Activated CD4-positive, alpha-beta T cell treated with anti-CD3 and anti-CD28 coated beads, Interleukin-2, Interleukin-6, amounts not matched to agents 100 ng/mL and 50 ng/mL, durations not matched to agents 16 hours and 8 hours (primary cell): ENCODE measurements at places on chromosomes 13 and 19.

DNA sequence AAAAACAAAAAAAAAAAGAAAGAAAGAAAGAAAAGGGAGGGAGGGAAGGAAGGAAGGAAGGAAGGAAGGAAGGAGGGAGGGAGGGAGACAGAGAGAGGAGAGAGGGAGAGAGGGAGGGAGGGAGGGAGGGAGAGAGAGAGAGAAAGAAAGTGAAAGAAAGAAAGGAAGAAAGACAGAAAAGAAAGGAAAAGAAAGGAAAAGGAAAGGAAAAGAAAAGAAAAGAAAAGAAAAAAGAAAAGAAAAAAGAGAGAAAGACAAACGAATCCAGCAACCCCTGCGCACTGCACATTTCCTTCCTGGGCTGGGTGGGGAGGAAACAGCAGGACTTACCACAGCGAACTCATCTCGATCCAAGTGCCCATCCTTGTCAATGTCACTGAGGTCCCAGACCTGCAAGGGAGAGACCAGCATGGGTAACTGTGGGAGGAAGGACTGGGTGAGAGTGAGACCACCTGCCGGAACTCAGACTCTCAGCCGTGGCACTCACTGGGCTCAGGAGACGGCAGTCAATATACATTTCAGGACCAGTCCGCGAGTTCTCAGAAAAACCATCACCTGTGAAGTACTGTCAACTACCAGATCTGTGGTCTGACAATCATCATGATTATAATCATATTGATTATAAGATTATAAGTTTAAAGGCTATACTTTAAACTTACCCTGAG, 43.3 kb downstream of the EPS15L1 start:
- peak; percentile 14 for DNase-seq

GRCh38 chr13:41312176-41312500, 1.1 kb downstream of the NAA16 start:
- DNase-seq = peak; percentile 37

- DNase-seq = no peak
These were observed 42.0 kb downstream of the SLC15A1 start for GRCh38 chr13:98710521-98710920.

- DNase-seq = no peak
These were observed 18.0 kb downstream of the ZNF574 start for GRCh38 chr19:42093926-42094325.

DNA sequence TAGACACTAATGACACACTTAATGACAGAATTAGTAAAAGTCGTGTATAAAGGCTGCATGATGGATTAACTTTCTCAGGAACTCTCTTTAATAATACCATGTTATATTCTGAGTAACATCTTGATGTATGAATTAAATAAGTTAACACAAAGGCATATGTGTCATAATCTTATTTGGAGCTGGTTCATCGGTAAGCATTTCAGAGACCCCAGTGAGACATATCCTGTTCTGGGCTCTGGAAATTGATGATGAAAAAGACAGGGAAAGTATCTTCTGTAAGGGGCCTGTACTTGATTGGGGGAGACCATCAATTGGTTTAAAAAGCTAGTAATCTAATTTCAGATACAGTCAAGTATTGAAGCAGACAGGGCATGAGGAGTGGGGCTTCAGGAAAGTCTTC, 547.9 kb downstream of the GPC6 start:
- DNase-seq = no peak

GRCh38 chr19:12194827-12195731, 32.2 kb downstream of the ZNF136 start:
- DNase-seq = peak; percentile 17

GRCh38 chr13:92390217-92390616, 836.4 kb upstream of the GPC6 start:
- DNase-seq = no peak

DNA sequence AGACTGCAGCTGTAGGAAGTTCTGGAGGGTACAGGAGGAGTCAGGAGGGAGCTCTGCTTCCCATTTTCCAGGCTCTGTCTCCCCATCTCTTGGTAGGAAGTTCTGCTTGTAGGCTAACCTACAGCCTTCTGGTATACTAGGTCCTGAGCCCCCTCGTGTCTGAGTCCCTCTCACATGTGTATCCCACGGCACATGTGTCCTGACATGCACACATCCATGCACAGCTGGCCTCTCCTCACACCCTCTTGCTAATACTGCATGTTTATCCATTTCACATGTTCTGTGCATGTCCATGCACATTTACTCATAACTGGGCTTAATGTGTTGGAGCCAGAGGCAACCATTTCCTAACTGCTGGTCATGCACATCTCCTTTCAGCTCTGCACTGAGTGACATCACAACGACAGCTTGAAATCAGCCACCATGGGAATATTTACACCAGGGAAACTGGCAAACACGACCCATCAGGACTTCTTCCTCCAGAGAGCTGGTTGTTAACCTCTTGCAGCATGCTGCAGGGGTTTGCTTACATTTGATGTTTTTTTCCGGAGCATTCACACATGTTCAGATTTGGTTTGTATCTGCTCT, 3.0 kb downstream of the CD209 start:
- no peak for DNase-seq

DNA sequence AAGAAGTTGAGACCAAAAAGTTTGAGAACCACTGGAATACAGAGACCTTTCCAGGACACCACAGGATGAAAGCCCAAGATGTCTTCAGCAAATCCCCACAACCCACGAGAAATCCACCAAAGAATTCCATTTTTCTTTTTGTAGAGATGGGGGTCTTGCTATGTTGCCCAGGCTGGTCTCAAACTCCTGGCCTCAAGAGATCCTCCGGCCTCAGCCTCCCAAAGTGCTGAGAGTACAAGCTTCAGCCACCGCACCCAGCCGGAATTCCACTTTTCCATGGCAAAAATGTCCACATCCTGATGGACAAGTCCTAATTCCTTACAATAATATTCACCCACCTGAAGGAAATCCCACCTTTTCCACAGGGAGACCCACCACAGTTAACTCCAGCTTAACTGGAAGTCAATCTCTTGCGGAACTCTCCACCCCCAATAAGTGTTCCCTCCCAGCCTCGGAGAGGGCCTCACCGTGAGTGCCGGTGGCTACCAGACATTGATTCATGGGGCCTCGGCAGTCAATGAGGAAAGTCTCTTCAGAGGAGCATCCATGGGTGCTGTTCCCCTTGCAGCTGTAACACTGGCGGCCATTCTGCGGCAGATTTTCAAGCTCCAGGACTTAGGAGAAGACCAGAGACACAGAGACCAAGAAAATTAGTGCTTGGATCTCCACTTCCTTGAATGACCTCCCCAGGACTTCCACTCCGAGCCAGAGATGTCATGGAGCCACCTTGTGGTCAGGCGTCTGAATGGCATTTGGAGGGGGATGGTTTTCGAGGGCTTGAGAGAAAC, 12.3 kb upstream of the CADM4 start:
- peak; percentile 64 for DNase-seq

GRCh38 chr13:111411151-111411858, 90.9 kb downstream of the TEX29 start:
- DNase-seq = no peak

DNA sequence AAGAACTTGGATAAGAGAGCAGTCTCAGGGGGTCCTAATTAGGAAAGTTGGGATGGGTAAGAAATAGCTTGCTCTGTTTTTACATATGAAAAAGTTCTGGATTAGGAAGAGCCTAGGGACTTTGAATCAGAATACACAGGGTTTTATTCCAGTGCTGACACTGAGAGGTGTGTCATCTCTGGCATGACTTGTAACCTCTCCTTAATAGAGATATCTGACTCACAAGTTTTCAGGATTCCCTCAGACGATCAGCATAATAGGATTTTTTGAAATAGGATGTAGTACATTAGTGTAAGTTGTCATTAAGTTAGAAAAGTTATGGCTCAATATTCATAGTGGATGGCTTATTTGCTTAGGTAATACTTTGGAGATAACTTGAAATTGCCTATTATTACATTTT, 555.2 kb upstream of the MIR17HG start:
- no peak for DNase-seq
